ENCODE measurements at places on chromosomes 6 and 20.

DNA sequence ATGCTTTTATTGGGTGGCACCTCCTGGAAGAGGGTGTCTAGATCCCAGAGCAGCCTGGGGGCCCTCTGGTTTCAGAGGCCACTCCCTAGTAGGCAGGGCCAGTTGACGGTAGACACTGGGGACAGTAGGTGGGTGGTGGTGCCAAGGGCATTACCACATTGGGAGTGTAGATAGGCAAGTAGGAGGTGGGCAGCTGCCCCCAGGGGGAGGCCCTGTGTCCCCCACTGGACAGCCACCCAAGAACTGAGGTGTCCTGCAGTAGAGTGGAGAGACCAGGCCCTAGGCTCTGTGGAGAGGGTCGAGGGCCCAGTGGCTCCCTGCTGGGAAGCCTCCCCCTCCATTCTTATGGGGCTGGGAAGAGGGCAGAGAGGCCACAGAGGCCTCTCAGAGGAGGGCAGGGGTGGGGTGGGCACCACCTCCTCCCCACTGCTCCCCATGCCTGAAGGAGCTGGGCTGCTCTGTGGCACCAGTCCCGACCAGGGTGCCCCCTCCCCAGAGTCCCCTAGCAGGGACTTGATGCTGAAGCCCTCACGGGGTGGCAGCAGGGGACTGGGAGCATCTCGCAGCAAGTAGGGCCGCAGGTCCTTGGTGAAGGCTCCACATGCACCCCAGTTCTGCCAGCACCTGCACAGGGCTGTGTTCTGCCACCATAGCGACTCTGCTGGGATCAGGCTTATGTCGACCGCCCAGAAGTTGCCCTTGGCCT is 305.0 kb upstream of the KCNQ5 start:
- no peak for DNase-seq

GRCh38 chr6:11923621-11924020 is 88.5 kb upstream of the HIVEP1 start:
- no peak for DNase-seq

GRCh38 chr6:70008189-70008588 is 141.8 kb downstream of the COL19A1 start:
- no peak for DNase-seq

DNA sequence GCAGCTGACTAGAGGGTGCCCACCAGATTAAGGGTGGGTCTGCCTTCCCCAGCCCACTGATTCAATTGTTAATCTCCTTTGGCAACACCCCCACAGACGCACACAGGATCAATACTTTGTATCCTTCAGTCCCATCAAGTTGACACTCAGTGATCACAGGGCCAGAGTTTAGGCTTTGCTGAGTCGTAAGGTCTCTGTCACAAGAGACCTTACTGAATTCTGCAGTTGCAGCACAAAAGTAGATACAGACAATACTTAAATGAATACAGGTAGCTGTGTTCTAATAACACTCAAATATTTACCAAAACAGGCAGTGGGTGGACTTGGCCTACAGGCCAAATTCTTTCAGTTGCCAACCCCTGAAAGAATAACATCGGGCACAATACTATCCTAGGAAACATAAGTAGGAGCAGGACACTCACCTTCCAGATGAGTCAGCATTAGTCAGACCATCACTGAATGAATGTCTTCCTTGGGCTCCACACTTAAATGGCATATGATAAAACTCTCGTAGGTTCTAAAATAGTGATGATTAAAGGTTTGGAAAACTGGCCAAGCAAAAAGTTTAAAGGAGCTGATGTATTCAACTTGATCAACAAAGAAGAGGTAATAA is 190.0 kb downstream of the UBE3D start:
- DNase-seq = no peak

GRCh38 chr20:32902456-32903420 is 44.0 kb downstream of the EFCAB8 start:
- peak; percentile 67 for DNase-seq

DNA sequence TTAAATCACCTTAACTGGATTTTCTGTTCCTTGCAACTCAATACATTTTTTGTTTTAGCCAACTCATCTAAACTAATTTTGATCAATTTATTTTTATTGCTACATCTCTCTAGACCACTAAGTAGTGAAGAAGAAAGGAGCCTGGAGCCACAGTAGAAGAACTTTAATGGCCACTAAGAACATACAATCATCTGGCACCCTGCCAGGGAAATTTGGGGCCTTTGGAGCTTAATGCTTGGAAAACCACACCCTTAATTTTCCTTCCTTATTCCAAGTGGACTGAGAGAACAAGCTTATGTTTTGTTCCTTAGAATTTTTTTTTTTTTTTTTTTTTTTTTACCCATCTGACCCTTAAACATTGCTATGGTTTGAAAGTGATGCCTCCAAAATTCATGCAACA is 12.0 kb upstream of the GMDS start:
- DNase-seq = no peak

DNA sequence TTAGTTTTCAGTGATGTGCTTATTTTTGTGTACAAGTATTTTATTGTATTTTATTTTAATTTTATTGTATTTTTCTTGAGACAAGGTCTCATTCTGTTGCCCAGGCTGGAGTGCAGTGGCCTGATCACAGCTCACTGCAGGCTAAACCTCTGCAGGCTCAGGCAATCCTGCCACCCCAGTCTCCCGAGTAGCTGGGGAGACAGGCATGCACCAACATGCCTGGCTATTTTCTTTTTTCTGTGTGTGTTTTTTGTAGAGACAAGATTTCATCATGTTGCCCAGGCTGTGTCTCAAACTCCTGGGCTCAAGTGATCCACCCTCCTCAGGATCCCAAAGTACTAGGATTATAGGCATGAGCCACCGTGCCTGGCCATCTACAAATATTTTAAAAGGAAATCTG is 146.3 kb downstream of the MANEA start:
- no peak for DNase-seq

DNA sequence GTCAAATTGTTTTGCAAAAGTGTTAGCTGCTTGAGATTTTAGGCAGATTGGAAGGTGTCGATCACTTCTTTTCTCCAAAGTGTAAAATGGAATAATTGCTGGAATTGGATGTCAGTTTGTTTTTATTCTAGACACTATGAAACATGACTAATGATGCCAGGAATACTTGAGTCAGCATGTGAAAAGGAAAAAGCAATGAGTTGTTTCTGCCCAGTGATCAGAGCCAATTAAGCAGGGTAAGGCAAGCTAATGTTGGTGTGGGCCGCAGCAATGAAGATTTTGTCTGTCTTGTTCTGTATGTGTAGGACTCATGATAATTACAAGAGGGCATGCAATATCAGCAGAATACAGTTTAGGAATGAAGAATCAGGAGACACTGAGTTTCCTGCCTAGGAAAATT is 110.3 kb downstream of the CARMIL1 start:
- no peak for DNase-seq

- no peak for DNase-seq
Measured at GRCh38 chr6:2158596-2159271, 86.7 kb downstream of the GMDS start.

GRCh38 chr20:37357481-37358365 is 11.8 kb downstream of the SRC start:
- DNase-seq = no peak

DNA sequence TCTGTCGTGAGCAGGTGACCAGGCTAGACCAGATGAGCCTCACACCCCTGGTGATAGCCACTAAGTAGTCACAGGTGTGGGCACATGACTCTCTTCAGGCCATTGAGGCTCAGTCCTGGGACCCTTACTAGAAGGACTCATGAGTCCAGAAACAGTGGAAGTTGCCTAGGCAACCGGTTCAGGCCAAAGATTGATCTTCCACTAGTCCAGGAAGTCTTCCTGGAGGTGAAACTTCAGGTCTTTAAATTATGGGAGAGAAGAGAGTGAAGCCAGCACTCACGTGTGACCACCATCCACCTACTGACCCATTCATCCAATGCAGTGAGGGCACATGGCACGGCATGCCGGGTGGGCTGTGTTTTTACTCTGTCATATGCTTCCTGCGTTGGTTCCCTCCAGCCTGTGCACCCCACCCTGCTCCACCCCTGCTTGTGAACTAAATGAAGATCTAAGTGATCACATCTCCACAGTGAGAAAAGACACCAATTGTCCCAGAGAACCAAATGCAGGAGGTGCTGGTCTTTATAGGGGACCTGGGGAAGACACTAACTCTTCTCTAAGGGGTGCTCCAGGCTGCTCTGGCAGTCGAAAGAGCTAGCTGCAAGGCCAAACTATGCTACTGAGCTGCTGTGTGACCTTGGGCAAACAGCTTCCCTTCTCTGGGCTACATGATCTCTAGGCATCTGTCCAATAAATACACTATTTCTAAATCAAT is 12.5 kb upstream of the STX16 start:
- DNase-seq = no peak

GRCh38 chr6:14721103-14721758 is 524.6 kb upstream of the JARID2 start:
- no peak for DNase-seq

DNA sequence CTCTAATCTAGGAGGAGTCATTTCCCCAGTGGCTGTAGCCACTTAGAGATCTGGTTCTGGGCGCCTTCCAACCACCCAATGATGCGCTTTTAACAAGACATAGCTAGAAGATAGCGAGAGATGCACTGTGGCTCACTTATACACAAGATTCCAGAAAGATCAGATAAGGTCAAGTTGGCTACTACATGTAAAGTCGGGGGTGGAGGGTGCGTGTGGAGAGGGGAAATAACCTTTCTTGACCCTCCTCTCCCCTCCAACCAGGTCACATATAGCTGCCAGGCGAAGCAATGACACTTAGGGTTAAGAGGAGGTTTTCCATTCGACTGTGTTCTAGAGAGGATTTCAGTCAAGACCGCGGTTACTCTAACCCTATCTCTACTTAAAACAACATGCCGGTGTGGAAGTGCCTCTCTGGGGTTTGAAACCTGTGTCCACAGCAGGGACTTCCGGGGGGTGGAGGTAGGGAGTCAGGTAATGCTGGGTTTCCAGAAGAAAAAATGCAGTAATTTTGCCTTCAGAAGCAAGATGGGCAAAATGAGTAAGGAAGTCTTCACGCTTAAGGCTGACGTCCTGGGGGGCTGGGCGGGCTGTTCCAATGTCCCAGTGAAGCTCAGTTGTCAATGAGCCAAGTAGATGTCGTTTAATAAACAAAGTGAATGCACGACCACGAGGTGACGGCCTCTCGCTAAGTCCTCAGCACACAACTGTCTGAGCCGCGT is 1.8 kb upstream of the SIM1 start:
- DNase-seq = no peak

- DNase-seq = no peak
Measured at GRCh38 chr20:54133434-54134427, 40.1 kb downstream of the CYP24A1 start.

- DNase-seq = no peak
Measured at GRCh38 chr20:37911261-37911660, 8.3 kb downstream of the VSTM2L start.

DNA sequence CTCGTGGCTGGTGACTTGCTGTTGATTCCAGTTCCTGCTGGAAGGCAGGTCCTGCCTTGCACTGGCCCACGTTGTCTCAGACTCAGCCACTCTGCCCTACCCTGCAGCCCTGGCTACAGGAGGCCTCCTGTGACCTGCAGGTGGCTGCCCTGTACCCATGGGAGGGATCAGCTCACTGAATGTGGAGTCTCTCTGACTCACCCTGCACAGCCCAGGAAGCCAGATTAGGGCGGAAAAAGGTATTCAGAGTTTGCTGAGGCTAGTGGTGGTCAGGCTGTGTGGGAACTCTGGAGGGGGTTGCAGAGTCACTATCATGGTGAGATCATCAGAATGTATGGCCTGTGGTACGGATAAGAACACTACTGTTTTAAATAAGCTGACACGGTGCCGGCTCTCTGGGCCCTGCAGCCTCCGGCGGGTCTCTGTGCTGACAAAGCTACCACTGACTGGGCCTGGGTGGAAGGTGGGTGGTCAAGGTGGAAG is 24.7 kb upstream of the PYGB start:
- DNase-seq = peak; percentile 33

- no peak for DNase-seq
Measured at GRCh38 chr20:23917024-23917725, 37.6 kb upstream of the CST5 start.

GRCh38 chr6:91654793-91655192 is 1067.9 kb upstream of the MAP3K7 start:
- DNase-seq = no peak

GRCh38 chr6:136030131-136030530 is 178.6 kb downstream of the PDE7B start:
- no peak for DNase-seq

DNA sequence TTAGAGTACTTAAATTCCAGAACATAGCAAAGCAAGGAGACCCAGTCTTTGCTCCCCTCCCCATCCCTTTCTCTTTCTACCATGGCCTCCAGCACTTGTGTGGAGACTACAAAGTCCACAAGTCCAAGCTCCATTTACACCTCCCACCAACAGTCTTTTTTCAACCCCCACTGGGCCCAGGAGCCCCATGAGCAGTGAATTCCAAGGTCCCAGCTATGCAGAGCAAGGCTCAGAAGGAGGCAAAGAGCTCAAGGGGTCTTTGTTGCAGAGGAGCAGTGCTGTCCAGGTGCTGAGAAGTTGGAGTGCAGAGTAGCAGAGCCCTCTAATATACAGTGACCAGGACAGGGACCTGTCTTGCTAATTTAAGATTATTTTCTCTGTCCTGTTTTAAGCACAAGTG is 9.0 kb downstream of the PAK5 start:
- DNase-seq = no peak

GRCh38 chr6:16723826-16724225 is 37.4 kb downstream of the ATXN1 start:
- no peak for DNase-seq

GRCh38 chr6:91088515-91088914 is 501.6 kb upstream of the MAP3K7 start:
- no peak for DNase-seq

GRCh38 chr6:46490425-46491200 is 636 bp downstream of the RCAN2 start:
- no peak for DNase-seq

DNA sequence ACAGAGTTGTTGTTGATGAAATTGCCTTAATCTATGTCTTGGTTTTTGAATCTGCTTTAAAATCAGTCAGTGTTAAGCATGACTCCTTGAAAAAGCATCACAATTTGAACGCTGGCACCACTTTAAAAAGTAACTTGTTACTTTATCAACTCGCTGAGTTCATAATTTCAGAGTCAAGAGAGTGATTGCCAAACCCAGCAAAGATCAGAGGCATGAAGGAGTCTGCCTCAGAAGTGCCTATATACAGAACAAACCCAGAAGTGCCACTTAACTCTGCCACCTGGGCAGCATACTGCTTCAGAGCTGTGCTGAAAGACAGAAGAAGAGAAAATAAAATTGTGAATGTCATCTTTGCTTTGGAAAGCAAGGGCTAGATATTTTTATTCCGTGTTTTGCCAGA is 73.6 kb upstream of the HCRTR2 start:
- DNase-seq = no peak

- DNase-seq = no peak
Measured at GRCh38 chr6:166936079-166936787, 20.1 kb downstream of the RNASET2 start.

Measured in stimulated activated CD4-positive, alpha-beta T cell treated with anti-CD3 and anti-CD28 coated beads, Interleukin-4, amount 100 ng/mL, for 48 hours (primary cell).